MM.1S (cell line): ENCODE measurements at places on chromosomes 4 and X.

DNA sequence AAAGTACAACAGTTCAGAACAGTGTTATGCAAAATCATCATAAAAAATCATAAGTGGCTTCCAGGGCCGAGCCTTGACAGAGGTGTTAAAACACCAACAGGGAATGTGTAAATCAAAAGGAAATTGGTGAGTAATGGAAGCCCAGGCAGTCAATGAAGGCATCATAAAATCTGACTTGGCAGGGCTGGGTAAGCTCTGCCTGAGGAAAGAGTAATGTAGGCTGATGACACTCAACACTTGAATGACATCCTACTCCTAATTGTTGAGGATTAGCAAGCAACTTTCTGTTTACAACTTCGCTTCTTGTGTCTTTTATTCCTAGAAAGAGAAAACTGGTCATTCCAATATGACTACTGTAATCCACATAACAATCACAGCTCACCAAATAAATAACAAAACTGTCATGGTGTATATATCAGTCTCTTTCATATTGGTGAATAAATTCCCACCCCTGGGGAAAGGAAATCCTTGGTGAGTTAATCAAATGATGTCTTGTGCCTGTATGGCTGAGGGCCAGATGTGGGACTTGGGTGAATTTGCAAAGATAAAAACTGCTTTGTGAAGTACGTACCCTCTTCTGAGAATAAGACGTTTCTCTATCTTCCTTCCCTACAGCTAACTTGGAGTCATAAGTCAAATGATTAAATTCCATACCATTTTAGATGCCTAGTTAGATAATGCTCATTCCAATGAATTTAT is 196.8 kb downstream of the DCHS2 start:
- DNase-seq, result no peak

GRCh38 chr4:103845075-103845474 is 125.3 kb upstream of the TACR3 start:
- no peak for DNase-seq

DNA sequence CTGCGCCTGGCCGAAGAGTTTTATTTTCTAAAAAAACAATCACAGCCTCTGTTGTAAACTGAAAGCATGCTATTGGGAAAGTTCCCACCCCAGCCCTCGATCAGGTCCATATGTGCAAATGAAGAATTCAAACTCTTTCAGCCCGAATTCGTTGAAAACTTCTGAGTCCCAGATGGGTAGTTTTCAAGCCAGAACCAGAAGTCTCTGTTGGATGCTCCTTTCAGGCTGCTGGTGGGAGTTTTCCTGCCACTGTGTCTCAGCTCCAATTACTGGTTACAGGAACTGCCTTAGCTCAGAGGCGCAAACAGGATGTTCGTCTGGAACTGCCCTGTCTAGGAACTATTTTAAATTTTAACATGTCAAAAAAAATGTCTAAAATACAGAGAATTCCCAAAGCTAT is 9.3 kb upstream of the ALG13 start:
- no peak for DNase-seq

- DNase-seq, result no peak
These were observed 21.2 kb upstream of the MID2 start for GRCh38 chrX:107804427-107804826.

- DNase-seq, result peak; percentile 84
These were observed at the start of gene BTC for GRCh38 chr4:74794382-74795010. Gene BTC, minus strand, starts transcription at chr4:74794523. Its CDS starts 198 bp downstream, at chr4:74794325.
